ENCODE measurements at places on chromosomes 3 and 15.

DNA sequence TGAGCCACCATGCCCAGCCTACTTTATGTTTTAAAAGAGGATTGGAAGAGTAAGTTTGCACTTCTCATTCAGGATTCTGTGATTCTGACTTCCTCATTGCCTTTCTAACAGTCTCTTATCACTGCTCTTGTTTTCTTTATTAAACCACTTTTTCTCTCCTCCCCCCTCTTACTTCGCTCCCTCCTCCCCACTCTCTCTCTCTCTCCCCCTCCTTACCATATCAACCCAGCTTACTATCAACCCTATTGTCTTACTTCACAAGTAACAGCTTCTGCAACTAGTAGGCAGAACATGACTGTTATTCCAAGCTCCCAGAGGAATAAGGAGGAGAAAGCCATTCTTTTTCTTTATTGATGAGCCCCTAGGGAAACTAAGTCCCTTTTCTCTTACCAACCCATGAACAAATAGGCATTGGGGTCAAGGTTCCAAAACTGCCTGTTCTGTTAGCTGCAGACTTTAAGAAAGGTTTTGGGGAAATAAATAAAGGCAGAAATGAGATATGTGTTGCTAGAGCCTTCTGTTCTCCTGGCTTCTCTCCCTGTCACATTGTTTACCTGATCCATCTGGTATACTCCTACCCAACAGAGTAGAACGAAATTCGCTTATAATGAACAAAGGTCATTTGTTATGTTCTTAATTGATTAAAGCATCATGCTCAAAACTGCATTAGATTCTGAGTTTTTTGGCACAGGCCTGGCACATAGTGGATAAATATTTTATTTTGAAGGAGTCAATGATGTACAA lies 56.4 kb upstream of the RASGRP1 start:
- no peak for DNase-seq

- no peak for DNase-seq
These were observed 364.2 kb downstream of the OCA2 start for GRCh38 chr15:27734785-27735495.

DNA sequence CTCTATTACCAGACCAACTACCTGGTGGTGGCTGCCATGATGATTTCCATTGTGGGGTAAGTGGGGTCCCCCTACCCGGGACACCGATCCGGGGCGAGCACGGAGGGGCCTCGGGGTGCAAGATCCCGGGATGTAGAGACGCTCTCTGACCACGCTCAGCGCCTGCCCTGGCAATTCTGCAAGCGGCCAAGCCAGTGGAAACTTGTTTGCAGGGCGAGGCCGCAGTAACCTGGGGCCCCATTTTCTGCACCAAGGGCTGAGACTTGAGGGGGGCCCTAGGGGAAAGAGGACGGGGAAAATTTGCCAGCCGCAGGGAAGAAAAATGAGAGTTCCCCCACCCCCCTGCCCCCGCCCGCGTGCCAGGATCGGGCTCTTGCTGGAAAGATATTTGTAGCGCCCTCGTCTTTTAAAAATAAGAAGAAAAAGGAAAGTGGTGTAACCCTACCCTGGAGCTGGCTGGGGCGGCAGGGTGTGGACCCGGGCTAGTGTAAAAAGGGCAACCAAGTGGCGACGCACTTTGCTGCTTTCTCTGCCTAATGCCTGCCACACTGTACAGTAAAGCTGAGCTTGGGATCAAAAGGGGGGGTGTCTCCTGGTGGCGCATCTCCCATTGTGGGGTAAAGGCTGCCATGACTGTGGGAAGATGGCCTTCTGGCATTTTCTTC lies 563 bp downstream of the ARL6IP5 start:
- DNase-seq, result no peak

- DNase-seq, result no peak
These were observed 452.3 kb downstream of the NAALADL2 start for GRCh38 chr3:175311404-175311803.

GRCh38 chr3:82957079-82957478 lies 1195.6 kb upstream of the GBE1 start:
- DNase-seq, result no peak

Data from NCI-H1436 treated with DMSO at 0.1 percent for 48 hours (cell line).